Tongue (tissue), 3 donors: ENCODE measurements at places on chromosomes 3 and 15. TPM values are rescaled to one million over a fixed set of nuclear protein-coding genes. Genes with fewer than 3 reads are reported as not detected.

DNA sequence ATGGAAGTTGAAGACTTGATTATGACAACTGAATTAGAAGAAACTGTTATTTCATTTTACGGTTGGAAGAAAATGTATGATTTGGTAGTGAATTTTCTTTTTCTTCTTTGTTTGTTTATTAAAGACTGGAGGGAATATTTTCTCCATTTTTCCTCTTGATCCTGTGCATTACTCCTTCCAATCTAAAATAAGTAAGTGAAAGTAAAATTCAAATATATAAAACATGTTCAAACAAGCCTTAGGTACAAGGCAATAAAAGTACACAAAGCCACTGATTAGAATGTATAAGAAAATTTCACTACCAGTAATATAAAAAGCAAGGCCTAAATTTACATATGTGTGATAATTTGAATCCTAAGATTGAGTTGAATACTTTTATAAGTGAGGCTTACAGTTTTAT lies 181.2 kb upstream of the MME start:
- no peak for DNase-seq

DNA sequence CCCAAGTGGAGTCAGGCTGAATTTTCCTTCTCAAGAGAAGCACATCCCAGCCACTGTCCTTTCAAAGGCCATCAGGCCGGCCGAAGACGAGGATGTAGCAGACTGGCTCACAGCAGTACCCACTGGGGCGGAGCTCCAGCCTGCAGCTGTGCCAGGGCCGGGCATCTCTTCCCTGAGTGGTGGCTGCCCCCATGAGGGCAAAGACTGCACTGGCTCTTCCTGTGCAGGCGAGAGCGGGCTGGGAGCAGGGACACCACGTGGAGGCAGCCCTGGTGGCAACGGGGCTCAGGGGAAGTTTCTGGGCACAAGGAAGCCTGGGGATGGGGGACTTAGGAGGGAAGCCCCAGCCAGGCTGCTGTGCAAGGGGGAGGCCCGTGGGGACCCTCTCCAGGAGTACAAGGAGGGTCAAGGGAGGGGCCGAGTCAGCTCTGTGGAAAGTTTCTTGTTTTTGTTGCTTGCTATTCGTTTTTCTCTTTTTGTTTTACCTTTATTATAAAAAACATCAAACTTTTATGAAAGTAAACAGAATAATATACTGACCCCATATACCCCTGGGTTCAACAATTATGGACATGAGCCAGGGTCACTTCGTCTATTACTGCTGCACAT lies 66.1 kb downstream of the RPN1 start:
- DNase-seq = peak; percentile 87

DNA sequence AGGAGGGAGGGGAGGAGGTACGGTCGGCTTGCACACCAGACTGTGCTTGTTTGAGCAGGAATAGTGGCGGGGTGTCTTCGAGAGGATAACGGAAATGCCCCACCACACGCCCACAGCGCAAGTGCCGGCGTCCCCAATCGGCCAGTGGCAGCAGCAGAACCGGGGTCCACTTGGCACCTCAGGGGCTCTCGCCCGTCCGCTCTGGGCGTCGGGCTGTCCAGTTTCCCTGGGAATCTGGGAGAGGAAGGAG lies 53.7 kb downstream of the CCDC54 start:
- DNase-seq = peak; percentile 62

- no peak for DNase-seq
Measured at GRCh38 chr3:32397941-32398340, 6.3 kb downstream of the CMTM7 start.

- DNase-seq = peak; percentile 85
Measured at GRCh38 chr15:85289677-85290365, 90.6 kb upstream of the AKAP13 start.

Gene VILL
- total RNA-seq = 7.0 TPM

Gene NPAP1
- not detected for total RNA-seq

Gene RPL4
- total RNA-seq = 5,398 TPM

Gene DENND6A
- 25.7 TPM for total RNA-seq
